EL (cell line): ENCODE measurements at places on chromosomes 5 and 9.

GRCh38 chr5:136133222-136133921, 727 bp downstream of the SMAD5 start:
- DNase-seq: peak; percentile 62

DNA sequence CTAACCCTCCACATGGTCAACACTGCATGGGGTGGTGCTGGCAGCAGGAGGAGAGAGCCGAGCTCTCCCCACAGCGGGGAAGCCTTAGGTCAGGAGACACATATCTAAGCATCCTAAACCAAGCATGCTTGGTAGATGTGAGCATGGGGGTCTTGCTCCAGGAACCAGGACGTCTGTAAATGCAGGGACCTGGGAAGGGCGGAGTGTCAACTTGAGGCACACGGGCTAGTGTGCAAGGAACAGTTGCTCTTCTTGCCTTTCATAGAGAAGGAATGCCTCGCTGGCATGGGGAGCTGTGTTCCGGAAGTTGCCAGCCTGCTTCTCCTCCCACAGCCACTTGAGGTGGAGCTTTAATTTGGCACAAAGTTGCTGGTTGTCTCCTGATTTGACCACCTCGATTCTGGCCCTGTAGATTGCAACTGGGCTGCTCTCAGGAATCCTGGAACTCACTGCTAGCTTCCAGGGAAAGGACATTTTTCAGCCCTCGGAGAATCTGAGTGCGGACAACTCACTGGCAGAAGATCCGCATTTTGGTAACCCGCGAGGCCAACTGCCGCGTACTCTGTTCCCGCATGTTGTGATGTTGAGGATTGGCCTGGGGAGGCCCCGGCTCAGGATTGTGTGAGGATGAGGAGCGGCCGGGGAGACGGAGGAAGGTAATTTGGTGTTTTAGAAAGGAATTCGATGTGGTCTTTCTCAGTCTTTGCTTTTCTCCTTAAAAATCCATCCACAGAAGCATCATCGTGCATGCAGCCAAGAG, 370.3 kb upstream of the IRX1 start:
- DNase-seq: no peak

DNA sequence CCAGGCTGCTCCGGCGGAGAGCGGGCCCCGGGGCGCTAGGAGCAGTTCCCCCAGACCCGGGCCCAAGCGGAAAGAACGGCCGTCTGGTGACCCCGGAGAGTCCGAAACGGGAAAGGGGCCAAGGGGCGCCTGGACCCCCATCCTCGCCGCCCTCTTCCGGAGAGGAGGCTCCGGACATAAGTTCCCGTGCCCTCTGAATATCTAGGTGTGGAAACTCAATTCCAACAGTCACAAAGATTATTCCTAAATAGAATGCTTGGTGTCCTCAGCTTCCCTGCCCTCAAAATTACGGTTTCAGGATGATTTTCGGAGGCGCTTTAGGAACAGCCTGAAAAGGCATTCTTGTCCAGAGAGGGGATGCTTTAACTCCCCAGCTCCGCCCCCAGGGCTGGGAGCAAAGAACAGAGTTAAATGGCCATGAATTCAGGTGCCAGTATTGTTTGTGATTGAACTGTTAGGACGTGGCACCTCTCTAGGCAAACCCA, 681 bp upstream of the LHFPL2 start:
- DNase-seq: peak; percentile 42

- no peak for DNase-seq
These were observed 136.2 kb upstream of the IRX2 start for GRCh38 chr5:2887481-2888348.

- DNase-seq: peak; percentile 26
These were observed 46.3 kb upstream of the LARP1 start for GRCh38 chr5:154708846-154709245.

DNA sequence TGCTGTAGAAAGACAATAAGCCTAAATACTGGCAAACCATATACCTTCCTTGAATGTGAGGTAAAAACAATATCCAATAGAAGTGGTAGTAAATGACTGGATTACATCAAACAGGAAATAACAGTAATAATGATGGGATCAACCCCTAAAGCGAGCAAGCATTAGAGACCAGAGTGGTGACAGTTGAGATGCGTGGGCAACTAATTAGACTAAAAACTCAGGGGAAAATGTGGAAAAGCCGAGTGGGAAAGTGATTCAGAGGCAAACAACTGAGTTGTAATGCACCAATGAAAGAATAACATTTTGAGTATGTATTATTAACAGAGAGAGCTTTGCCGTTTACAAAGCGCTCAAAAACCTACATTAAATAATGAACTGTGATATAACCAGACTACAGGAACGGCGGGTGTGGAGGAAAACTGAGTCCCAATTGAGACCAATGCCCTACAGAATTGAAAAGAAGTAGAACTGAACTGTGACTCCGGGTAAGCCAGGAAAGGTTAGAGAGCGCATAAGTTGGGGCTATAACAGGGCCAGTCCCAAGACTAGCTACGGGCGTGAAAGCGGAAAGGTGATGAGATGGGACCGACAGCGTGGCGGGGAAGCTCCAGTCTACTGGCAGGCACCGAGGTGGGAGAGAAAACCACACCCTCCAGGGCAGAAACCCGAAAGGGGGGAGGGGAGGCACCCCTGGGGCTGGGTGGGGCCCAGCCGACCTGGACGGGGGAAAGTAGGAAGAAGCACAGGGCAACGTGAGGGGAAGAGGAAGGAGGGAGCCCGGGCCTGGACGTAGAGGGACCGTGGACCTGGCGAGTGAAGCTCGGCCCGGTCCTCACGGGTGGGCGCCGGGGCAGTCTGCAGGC, 592 bp downstream of the UBAP2 start:
- peak; percentile 36 for DNase-seq

DNA sequence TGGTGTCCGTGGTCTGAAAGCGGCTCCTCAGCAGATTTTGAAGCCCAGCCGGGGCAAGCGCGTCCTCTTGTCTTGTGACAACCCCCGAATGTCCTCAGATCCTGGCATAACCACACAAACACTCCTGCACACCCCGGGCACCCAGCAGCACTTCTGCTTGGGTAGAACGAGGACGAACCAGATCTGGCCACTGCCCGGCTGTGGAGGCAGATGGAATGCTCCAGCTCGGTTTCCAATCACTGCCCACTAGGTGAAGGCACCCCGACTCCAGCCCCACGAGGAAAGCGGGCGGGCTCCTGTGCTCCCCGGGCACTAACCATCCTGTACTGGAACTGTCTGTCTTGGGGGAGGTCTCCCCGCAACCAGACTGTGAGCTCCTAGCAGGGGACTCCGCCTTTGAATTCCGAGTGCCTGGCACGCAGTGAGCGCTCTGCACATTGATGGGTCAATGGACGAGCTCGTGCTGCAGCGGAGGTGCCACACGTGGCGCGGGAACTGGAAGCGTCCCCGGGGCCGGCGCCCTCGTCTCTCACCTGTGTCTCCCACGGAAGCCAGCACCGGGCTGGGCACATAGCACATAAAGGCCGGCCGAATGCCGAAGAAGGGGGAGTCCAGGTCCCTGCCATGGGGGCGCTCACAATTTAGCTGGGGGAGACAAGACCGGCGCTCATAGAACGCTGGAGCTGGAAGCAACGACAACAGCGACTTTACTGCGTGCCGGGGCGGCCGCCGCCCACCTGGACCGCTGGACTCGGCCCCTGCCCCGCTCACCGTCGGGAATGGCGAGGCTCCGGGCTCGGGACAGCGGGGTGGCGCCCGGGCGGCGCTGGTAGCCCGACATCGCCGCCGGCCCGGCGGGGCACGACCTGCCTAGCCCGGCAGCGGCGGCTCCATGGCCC, 608 bp downstream of the ENTR1 start:
- DNase-seq: peak; percentile 48

- DNase-seq: no peak
These were observed 83.5 kb downstream of the RANBP17 start for GRCh38 chr5:170945275-170945674.

DNA sequence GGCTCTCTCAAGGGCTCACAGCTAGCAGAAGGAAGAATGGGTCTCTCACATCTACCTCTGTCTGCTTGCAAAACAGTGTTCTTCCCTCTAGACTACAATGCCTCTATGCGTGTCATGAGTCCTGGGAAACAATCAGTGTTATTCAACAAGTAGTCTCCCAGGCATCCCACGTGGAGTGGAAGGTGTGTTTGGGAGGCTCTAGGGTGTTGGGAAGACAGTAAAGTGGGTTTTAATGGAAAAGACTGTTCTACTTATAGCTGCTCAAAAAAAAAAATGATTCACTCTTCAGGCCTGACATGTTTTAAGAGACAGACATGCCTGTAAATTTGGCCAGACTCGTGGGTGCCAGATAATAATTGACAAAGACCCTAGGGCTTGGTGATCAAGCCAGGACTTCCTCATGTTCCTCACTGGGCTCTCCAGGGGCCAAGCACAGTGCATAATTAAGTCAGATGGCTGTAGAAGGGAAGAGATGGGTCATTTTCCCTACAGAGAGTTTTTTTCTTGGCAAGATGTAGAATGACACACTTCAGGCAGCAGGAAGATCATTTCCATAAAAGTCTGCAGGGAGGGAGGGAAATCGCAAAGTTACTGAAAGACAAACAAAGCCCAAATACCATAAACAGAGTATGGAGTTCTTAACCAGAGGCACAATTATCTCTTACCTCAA, 246.4 kb downstream of the ACTL7B start:
- peak; percentile 83 for DNase-seq

DNA sequence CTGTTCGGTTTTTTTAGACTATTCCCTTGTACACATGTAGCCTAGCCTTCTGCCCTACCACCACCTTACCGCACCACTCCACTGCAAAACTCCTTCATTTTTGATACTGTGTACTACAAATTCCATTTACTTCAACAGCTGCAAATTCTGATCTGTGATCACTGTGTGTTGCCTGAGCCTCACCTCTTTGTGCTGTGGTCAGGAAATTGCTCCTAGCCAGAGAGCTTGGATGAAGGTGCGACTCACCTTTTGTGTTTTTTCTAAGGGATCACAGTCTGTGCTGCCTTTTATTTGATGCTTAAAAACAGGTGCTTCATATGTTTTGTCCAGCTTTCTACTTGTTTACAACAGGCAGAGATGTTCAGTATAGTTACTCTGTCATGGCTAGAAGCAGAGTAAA, 31.5 kb downstream of the CSNK1G3 start:
- DNase-seq: no peak

DNA sequence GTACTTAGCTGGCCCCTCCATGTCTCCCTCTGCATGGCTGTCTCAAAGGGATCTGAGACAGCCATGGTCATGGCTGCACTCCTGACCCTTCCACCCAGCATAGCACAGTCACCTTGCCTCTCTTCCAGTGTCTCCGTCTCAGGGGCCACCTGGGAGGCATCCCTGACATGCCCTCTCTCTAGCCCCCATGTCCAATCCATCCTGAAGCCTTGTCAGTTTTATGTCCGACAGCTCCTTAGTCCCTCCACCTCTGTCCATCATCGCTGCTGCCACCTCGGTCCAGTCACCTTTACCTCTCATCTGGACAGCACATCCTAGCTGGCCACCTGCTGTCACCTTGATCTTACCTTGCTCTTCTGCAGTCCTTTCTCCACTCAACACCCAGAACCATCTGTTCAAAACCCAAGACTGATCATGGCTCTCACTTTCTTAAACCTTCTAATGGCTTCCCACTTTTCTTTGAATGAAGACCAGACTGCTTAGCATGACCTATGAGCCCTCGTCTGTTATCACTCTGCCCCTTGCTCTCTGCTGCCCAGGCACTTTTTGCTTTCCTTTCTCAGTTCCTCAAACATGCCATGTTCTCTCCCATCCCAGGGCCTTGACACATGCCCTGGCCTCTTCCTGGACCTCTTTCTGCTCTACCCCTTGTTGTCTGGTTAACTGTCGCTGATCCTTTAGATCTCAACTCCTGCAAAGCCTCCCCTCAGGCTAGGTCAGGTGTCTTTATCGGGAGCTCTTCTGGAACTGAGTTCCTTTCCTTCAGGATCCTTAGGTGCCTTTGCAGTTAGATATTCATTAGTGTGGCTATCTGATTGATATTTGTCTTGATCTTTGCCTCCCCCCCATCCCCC, 181.8 kb upstream of the PITX1 start:
- no peak for DNase-seq

DNA sequence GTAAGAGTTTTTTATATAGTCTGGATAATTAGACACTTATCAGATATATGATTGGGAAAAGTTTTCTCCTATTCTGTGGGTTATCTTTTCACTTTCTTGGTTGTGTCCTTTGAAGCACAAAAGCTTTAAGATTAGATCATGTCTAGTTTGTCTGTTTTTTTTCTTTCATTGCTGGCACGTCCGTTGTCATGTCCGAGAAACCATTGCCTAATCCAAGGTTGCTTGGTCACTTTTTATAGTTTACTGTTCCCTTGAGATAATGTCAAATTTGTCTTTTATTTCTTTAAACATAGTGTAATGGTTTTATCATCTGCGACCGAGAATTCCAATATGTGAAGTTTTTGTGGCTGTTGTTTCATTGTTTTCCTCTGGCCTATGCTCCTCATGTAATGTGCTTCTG, 28.8 kb downstream of the GARNL3 start:
- no peak for DNase-seq

- peak; percentile 57 for DNase-seq
These were observed 37.9 kb downstream of the STOM start for GRCh38 chr9:121331992-121332685.

- no peak for DNase-seq
These were observed 225.0 kb downstream of the KCTD16 start for GRCh38 chr5:144395704-144396103.

- DNase-seq: no peak
These were observed 308.1 kb downstream of the CTNND2 start for GRCh38 chr5:11596185-11596584.

- no peak for DNase-seq
These were observed 24.8 kb downstream of the NIPAL4 start for GRCh38 chr5:157484768-157485167.

DNA sequence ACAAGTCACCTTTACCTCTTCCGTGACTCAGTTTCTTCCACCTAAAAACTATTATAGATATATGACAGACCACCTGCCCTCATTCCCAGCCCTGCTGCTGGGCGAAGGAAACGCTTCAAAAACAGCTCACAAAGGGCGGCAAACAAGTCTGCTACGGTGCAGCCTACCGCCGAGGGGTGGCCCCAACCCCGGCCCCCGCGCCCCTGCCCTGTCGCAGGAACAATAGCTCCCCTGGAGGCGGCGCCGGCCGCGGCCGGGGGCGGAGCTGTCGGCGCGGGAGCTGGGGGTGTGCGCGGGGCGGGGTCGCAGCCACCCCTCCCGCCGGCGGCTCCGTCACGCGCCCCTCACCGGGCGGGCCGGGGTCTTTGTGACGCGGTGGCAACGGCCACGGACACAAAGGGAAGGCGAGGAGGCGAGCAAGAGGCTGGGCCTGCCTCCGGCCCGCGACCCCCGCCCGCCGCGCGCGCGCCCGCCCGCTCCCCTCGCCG, at the start of gene TMEFF1:
Gene TMEFF1, plus strand, starts transcription at position 362 of the 488 bp plus-strand sequence. CDS start 396 bp downstream, outside the sequence.
- peak; percentile 51 for DNase-seq

DNA sequence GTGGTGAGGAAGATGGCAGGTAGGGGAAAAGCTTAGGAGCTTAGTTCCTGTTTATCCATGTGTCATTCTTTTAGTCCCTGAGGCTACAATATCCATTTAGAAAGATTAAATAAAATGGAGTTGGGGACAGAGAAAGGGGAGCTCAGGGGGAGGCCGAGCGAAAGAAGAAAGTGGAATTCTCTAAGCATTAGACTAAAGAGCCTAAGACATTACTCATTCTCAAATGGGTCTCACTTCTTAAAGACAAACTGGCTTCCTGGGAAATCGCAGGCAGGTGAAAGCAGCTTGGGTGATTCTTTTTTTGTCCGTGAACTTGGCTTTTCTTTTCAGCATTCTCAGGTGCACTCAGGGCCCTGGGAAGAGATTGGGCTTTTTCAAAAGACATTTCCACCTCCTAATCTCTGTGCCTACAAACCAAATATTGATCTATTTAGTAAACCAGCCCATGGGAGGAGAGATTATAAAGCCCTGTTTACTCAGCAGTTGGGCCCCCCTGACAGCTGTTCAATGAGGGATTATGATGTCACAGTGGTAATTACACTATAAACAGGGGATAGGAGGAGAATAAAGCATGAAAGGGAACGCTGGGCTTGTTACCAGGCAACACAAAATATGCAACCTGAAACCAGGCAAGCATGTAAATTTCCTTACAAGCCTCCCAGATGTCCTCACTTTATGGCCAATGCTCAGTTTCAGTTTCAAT, 584.0 kb downstream of the ACTL7B start:
- DNase-seq: peak; percentile 73
